ENCODE measurements at places on chromosomes 5 and 9. TPM values are rescaled to one million over a fixed set of nuclear protein-coding genes. Genes with fewer than 3 reads are reported as not detected.
A peak's percentile ranks its signal among the peaks of the same experiment; 100 is the strongest.

CTSL gene
- 94.9 TPM for total RNA-seq

STK10 gene
- total RNA-seq, result 59.8 TPM

TMC1 gene
- total RNA-seq, result not detected

DNA sequence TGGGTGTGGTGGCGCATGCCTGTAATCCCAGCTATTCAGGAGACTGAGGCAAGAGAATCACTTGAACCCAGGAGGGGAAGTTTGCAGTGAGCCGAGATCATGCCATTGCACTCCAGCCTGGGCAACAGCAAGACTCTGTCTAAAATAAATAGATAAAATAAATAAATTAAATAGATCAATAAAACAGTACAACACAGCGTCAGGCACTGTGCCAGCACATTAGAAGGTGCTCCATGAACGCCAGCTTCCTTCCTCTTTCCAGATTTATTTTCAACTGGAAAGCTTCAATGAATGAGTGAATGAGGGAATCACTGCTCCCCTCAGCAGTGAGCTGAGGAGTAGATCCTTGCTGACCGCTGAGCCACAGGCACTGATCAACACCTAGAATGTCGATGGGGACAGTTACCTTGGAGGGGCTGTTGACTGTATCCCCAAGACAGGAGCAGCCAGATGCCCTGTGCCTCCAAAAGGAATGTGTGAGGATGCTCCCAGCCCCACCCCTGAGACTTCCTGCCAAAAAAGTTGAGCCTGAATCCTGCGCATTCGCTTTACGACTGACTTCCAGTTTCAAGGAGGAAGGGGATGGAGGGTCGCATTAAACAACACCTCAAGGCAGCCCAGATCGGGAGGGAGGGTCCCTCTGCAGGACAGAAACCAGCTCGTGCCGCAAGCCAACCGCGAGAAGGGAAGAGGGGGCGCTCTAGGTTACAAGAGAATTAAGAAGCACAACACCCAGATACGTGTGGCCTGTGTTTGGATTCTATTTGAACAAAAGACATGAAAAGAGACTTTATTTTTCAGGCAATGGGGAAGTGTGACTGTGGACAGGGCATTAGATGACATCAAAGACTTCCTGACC, 54.0 kb upstream of the CNOT6 start:
- no peak overlapping the region for H3K27ac ChIP-seq
- H3K4me1 ChIP-seq, result no peaks in the 10 kb centered on the region
- DNase-seq, result no peak
- H3K27me3 ChIP-seq, result no peaks in the 10 kb centered on the region
- H3K4me3 ChIP-seq, result no peak overlapping the region

DNA sequence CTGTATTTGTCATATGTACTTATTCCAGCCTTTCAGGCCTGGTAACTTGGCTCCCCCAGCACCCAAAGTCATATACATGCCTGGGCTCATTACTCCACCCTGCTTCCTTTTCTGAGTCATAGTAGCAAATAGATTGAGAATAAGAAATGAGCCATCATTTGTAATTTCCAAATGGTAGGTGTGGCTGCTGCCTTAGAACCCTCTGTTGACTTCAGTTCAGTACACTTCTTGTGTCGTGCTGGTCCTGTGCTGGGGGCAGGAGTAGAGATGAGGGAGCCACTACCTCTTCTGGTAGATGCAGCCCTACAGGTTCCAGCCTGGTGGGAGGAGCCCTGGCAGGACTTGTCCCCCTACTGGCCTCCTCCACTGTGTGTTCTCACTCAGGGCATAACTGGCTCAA, 11.1 kb downstream of the GM2A start:
- peaks cover 5% of the 10 kb centered on the region for H3K4me1 ChIP-seq
- peak; percentile 28 for DNase-seq
- H3K27ac ChIP-seq, result no peak overlapping the region
- peaks cover 3% of the 10 kb centered on the region for H3K36me3 ChIP-seq
- no peak overlapping the region for H3K4me3 ChIP-seq

- peak; percentile 61 for DNase-seq
- H3K27ac ChIP-seq, result no peak overlapping the region
- H3K27me3 ChIP-seq, result no peaks in the 10 kb centered on the region
- peaks cover 6% of the 10 kb centered on the region for H3K4me1 ChIP-seq
- no peak overlapping the region for H3K4me3 ChIP-seq
These were observed 42.2 kb upstream of the FSD1L start for GRCh38 chr9:105405514-105406131.

DNA sequence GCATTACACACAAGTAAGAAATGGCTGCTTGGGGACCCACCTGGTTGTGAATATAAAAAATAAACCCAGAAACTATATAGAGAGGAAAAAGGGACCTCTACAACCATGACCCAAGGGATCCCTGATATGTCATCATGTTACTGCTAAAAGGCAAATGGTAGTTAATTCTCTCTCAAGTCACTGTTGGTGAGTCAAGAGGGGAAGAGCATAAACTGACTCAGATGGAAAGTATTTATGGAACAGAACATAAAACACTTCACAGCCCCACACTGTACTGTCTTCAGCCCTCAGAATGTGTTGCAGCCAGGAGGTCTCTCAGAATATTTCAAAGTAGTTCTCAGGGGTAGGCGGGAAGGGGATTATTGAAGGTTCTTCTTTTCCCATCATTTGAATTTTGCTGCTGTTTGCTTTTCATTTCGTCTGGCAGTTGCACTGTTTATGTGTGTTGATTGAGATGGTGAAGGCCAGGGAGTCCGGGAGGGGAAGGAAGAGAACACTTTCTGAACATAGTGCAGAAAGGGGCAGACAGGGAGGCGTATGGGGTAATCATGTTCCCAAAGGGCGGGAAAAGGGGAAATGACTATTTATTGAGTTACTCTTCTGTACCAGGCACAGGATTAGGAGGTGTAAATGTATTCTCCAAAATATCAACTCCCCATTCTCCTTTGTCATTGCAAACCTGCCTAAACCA, 85.5 kb downstream of the TEK start:
- peak; percentile 85 for DNase-seq
- peaks cover 13% of the 10 kb centered on the region for H3K4me1 ChIP-seq
- no peak overlapping the region for H3K4me3 ChIP-seq
- peak overlapping the region; percentile 24 for H3K27ac ChIP-seq

GRCh38 chr5:176670449-176670848, 23.2 kb downstream of the TSPAN17 start:
- DNase-seq, result no peak
- H3K27ac ChIP-seq, result no peak overlapping the region
- no peaks in the 10 kb centered on the region for H3K36me3 ChIP-seq
- peaks cover 33% of the 10 kb centered on the region for H3K27me3 ChIP-seq

DNA sequence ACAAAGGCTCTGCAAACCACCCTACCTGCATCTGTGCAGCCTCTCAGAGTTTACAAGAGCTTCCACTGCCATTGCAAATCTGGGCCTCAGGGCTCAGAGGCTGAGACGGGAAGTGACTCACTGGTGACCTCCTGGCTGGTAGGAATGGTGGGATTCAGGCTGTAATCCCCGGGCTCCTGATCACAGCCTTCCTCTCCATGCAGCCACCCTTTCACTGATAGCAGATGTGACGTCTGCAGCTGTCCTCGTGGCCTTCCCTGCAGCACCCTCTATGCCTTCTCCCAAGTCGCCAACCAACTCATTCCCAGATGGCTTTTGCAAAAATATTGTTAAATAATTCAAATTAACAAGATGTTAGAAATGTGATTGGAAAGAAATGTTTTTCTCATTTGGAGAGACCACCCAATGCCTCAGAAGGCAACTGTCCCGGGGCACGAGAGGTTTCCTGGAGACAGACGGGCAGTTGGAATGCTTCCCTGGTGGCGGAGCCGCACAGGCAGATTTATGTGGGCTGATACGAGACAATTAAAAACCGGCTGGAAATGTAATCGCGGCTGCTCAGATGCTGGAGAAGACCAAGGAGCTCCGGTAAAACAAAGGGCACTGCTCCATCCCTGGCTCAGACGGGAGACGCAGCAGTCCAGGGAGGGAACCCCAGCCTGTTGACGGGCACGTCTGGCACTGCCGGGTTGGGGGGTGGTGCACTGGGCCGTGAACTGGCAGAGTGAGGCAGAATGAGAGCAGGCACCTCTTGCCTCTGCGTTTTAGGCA, 34.4 kb upstream of the SLC25A51 start:
- H3K4me3 ChIP-seq, result no peak overlapping the region
- H3K27me3 ChIP-seq, result no peaks in the 10 kb centered on the region
- peak overlapping the region; percentile 80 for H3K27ac ChIP-seq
- peaks cover 68% of the 10 kb centered on the region for H3K4me1 ChIP-seq
- DNase-seq, result peak; percentile 79

Data from astrocyte (in vitro differentiated cells and primary cell).